Stimulated activated CD4-positive, alpha-beta T cell treated with anti-CD3 and anti-CD28 coated beads, Interleukin-1b, Interleukin-23, amount 100 ng/mL, for 24 hours (primary cell): ENCODE measurements at places on chromosomes 12 and 14.

GRCh38 chr14:92675976-92676375 is 72.5 kb downstream of the LGMN start:
- DNase-seq: no peak

DNA sequence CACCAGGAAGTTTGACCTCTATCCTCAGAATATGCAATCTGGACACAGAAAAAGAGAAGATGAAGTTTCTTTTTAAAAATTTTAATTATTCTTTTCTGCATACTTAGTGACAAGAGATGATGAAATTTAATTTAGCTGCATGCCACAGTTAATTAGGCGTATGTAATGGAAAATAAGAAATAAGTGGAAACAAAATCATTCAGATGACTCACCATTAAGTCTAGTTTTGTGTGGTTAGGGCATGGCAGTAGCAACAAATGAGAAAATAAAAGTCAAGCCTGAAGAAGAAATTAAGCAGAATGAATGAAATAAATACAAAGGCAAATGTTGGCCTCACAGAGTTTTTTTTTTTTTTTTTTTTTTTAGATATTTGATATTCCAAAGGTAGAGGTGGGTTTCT is 30.9 kb upstream of the KLRD1 start:
- DNase-seq: no peak

DNA sequence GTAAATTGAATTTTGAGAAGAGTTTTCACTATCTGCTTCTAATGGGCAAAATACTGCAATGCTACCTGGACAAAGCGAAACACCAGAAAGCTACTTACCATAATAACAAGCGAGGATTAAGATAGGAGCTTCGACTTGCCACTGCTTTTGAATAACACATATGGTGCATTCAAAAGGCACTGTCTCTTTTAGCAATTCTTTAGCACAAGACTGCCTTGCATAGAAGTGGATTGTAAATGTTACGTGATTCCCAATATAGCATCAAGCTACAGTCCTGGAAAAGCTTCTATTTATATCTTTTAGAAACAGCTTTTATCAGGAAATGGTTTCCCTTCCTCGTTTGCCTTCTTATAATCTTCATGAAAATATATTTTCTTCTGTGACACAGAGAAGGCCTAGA is 258.7 kb upstream of the PDE3A start:
- DNase-seq: no peak

DNA sequence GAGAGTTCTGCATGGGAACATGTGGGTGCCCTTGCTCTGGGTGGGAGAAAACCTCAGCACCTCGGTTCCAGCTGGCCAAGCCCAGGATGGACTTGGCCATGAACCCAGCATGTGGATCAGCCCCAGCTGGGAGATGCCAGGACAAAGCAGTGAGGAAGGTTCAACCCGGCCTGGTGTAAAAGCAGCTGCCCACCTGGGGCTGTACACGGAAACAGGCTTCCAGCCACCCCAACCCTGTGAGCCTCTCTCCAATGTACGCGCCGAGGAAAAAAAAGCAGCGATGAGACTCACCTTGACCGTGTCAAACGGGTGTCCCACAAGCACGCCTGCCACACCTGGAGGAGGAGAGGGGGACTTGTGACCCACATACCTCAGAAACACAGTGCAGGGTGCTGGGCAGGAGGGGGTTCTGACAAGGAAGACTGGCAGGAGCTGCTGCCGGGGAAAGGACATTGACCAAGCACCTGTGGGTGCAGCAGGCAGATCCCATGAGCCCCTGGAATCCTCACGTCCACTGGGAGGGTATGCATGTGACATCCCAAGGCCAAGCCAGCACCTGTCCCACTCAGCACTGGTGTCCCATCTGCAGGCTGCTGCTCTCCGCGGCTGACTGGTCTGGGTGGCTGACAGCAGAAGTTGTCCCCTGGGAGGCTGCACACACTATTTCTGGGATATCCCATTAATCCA is 7.5 kb downstream of the SLC25A29 start:
- no peak for DNase-seq

DNA sequence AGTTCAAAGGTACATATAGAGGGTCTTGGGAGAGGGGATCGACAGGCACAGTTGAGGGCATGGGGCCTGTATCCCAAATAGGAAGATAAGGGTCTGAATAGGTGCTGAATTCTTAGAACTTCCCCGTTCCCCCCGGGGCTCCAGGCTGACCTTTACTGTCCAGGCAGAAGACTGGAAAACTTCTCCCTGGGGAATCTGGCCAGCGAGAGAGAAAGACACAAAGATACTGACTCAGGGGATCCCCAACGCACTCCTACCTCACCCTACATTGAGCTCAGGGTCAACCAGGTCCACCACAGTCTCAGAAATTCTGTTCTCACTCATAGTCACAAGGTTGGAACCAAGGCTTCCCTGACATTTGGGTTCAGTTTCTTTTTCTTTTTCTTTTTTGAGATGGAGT is 46.2 kb downstream of the ACACB start:
- no peak for DNase-seq

- DNase-seq: no peak
Observed at GRCh38 chr12:111643427-111643826, 42.3 kb downstream of the BRAP start.

GRCh38 chr14:54040846-54041245 is 84.2 kb upstream of the BMP4 start:
- no peak for DNase-seq

DNA sequence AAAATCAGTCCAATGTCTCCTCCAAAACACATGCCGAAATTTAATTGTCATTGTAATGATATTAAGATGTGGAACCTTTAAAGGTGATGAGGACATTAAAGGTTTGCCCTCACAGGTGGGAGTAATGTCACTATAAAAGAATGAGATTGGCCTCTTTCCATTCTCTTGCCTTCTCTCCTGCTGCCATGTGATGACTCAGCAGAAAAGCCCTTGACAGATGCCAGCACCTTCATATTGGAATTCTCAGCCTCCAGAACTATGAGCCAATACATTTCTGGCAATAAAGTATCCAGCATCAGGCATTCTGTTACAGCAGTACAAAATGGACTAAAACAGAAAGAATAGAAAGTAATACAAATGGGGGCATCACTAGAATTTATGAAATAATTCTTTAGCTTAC is 609.7 kb downstream of the SLC16A7 start:
- DNase-seq: no peak

DNA sequence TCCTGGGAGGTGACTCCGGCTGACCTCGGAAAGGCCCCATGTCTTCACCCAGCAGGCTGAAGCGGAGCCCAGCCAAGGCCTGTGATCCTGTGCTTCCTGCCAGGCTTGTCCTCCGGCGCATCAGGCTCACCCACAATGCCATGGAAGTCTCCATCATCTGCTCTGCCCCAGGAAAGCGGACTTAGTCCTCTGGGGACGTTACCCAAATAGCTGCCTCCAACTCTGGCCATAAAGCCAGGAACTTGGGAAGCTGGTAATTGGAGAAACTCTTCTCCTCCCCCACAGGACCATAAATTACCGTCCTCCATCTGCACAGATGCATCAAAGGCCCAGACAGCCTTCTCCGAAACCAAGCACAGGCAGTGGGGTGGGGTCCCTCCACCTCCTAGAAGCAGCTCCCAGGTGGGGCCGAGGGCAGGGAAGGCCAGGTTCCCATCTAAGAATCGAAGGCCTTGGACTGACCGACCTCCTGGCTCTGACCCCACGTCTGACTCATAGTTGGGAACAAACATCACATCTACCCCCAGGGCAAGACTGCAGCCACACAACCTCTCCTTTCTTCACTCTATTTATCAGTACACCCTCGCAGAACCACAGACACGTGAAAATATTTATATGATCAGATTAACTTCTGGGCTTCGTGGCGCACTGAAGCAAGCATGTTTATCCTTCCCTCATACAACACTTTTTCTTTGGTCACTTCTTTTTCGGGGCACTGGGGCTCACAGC is 56.4 kb downstream of the PITPNM2 start:
- no peak for DNase-seq

- DNase-seq: no peak
Observed at GRCh38 chr14:104553166-104554087, 26.1 kb upstream of the C14orf180 start.

- DNase-seq: no peak
Observed at GRCh38 chr12:107304588-107305532, 211.5 kb upstream of the CRY1 start.

DNA sequence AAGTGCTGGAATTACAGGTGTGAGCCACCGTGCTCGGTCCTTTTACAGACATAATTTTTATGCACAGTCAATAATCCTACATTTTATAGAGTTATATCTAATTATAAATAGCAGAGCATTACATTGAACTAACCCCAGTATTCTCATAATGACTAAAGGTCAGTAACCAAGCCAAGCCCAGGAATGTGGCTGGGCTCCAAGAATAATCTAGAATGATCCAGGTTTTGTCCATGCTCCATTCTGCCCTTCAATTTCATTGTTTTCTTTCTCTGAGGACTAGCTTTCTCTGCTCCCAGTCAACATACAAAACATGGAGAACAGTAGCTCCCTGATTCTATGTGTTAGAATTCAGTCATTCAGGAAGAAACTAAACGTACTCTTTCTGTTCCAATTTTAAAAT is 92.1 kb upstream of the KRR1 start:
- DNase-seq: no peak
